Stomach (tissue), 19 donors: ENCODE measurements at places on chromosomes 7 and 10. TPM values are rescaled to one million over a fixed set of nuclear protein-coding genes. Genes with fewer than 3 reads are reported as not detected.

- no peaks in the 10 kb centered on the region for H3K27me3 ChIP-seq
- H3K4me3 ChIP-seq = no peak overlapping the region
- no peak for DNase-seq
- H3K36me3 ChIP-seq = no peaks in the 10 kb centered on the region
- H3K27ac ChIP-seq = no peak overlapping the region
Measured at GRCh38 chr10:20142311-20142710, 326.1 kb downstream of the PLXDC2 start.

- H3K36me3 ChIP-seq = peaks cover 4% of the 10 kb centered on the region
- H3K4me3 ChIP-seq = no peak overlapping the region
- no peaks in the 10 kb centered on the region for H3K4me1 ChIP-seq
- no peaks in the 10 kb centered on the region for H3K27me3 ChIP-seq
- H3K27ac ChIP-seq = no peak overlapping the region
Measured at GRCh38 chr7:101984133-101984879, 166.9 kb downstream of the CUX1 start.

- H3K27ac ChIP-seq = no peak overlapping the region
- DNase-seq = no peak
- no peak overlapping the region for H3K4me3 ChIP-seq
- no peaks in the 10 kb centered on the region for H3K36me3 ChIP-seq
- H3K4me1 ChIP-seq = no peaks in the 10 kb centered on the region
- H3K27me3 ChIP-seq = no peaks in the 10 kb centered on the region
Measured at GRCh38 chr7:37943905-37944736, 23.7 kb downstream of the EPDR1 start.

DNA sequence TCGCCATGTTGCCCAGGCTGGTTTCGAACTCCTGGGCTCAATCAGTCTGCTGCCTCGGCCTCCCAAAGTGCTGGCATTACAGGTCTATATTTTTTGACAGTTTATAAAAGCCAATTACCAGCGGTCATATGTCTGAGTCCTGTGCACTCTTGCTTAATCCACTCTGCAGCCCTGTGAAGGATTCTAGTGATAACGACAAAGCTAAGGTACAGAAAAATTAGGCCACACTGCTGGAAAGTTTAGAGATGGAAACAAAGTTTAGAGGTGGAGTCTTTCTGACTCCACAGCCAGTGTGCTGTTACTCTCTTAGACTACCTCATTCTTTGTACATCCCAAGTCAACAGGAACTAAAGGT lies 707 bp downstream of the PTER start:
- no peaks in the 10 kb centered on the region for H3K27me3 ChIP-seq
- no peaks in the 10 kb centered on the region for H3K36me3 ChIP-seq

Gene NME8
- not detected for polyA plus RNA-seq

DNA sequence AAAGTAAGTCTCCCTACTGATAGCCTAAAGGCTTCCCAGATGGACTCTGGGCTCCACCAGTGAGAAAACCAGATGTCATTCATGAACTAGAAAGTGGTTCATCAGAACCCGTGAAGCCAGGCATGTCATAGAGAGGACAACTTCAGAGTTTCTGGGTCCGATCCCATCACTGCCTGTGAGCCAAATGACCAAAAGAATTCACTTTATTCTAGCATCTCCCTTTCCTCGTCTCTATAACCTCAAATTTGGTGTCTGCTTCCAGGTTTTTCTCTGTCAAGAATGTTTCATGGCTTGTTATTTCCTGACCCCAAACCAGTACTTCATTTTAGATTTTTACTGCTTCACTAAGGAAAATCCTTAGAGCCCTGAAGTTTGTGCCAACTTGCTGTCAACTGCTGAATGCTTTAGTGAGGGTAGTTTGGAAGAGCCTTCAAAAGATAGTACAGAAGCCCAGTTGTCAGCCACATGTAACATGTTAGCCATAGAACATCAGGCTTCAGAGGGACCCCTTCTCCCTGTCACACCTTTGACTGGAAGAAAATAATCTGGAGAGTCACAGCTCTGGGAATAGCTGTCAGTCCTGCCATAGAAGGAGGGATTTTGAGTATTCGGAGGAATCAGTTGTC lies 34.0 kb downstream of the ITGB8 start:
- H3K36me3 ChIP-seq = peaks cover 18% of the 10 kb centered on the region
- H3K4me1 ChIP-seq = peaks cover 10% of the 10 kb centered on the region
- no peak for DNase-seq
- H3K27ac ChIP-seq = no peak overlapping the region

Gene OR2A12
- polyA plus RNA-seq = not detected

Gene GPR15LG
- 82.4 TPM for polyA plus RNA-seq

- no peak overlapping the region for H3K4me3 ChIP-seq
- no peak for DNase-seq
- no peaks in the 10 kb centered on the region for H3K36me3 ChIP-seq
- H3K27me3 ChIP-seq = no peaks in the 10 kb centered on the region
- no peak overlapping the region for H3K27ac ChIP-seq
- H3K4me1 ChIP-seq = no peaks in the 10 kb centered on the region
Measured at GRCh38 chr10:48445932-48446331, 139.5 kb downstream of the MAPK8 start.

DNA sequence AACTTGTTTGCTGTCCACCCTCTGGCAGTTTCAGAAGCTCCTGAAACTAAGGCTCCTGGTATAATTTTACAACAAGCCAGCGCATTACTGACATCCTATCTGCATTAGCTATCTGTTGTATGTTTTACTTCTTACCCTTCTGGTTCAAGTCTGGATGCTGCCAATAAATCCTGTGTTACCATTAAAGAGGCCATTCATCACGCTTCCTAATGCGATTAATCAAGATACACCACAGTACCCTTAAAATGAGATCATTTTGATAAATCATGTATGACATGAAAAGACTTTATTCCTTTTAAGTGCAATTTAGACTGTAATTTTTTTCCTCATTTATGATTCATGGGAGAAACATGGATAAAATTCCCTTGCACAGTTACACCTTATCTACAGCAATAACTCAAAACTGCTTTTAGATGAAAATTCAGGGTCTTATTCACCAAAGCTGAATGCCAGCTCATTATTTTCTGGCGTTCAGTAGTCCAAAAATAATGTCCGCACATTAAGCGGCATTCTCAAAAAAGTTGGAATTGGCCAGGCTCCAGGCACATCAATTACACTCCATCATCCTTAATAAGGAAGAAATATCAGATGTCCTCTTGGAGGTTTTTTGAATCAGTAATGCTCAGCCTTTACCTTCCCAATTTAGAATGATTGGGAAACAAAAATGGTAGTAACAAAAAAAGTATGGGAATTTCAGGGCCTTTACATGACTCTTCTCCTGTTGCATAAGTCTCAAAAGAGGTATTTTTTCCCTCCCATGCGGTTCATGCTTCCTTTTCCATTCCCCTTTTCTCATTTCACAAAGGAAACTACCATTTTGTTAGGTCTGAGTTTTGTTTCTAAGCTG lies 878.5 kb downstream of the LRMDA start:
- DNase-seq = no peak
- no peak overlapping the region for H3K27ac ChIP-seq
- no peaks in the 10 kb centered on the region for H3K27me3 ChIP-seq

- no peaks in the 10 kb centered on the region for H3K27me3 ChIP-seq
- peaks cover 10% of the 10 kb centered on the region for H3K36me3 ChIP-seq
- H3K4me1 ChIP-seq = no peaks in the 10 kb centered on the region
- no peak for DNase-seq
Measured at GRCh38 chr10:411603-412002, 276.3 kb downstream of the ZMYND11 start.

DNA sequence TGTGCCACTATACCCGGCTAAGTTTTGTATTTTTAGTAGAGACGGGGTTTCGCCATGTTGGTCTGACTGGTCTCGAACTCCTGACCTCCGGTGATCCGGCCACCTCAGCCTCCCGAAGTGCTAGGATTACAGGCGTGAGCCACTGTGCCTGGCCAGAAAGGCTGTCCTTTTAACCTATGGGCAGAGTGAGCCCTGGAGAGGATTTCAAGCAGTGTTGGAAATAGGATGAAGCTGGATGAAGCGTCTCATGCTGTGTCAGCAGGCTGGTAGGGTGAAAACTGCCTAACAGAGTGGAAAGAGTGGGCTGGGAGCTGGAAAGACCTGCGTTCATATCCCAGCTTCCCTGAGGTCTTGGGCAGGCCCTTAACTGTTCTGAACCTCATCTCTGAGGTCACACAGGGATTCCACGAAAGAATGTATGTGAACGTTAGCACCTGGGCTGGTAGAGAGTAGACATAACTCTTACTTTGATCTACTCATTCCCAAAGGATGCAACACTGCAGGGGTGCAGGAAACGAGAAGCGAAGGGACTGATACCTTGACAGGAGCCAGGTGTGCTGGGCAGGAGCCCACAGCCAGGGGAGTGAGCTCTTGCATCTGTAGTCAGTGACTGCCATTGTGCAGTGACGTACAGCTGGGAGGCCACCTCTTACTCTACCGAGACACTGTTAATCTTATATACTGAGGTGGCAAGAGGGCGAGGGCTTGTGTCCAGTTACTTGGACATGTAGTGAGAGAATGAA lies 34.1 kb downstream of the WBP1L start:
- H3K4me3 ChIP-seq = no peak overlapping the region
- no peaks in the 10 kb centered on the region for H3K27me3 ChIP-seq
- H3K4me1 ChIP-seq = peaks cover 100% of the 10 kb centered on the region
- no peak for DNase-seq

- no peak overlapping the region for H3K27ac ChIP-seq
- no peaks in the 10 kb centered on the region for H3K4me1 ChIP-seq
- no peak for DNase-seq
- no peak overlapping the region for H3K4me3 ChIP-seq
Measured at GRCh38 chr7:144027070-144027469, 21.7 kb upstream of the OR2A5 start.

GRCh38 chr10:4488904-4489303 lies 337.1 kb upstream of the AKR1E2 start:
- H3K27me3 ChIP-seq = no peaks in the 10 kb centered on the region
- no peak overlapping the region for H3K27ac ChIP-seq
- no peak overlapping the region for H3K4me3 ChIP-seq
- H3K36me3 ChIP-seq = no peaks in the 10 kb centered on the region

- no peaks in the 10 kb centered on the region for H3K27me3 ChIP-seq
- no peak overlapping the region for H3K27ac ChIP-seq
- no peak for DNase-seq
- no peak overlapping the region for H3K4me3 ChIP-seq
- no peaks in the 10 kb centered on the region for H3K4me1 ChIP-seq
Measured at GRCh38 chr7:36547416-36547815, 157.8 kb downstream of the ANLN start.

Gene TMEM273
- 6.5 TPM for polyA plus RNA-seq

Gene OPALIN
- polyA plus RNA-seq = not detected

DNA sequence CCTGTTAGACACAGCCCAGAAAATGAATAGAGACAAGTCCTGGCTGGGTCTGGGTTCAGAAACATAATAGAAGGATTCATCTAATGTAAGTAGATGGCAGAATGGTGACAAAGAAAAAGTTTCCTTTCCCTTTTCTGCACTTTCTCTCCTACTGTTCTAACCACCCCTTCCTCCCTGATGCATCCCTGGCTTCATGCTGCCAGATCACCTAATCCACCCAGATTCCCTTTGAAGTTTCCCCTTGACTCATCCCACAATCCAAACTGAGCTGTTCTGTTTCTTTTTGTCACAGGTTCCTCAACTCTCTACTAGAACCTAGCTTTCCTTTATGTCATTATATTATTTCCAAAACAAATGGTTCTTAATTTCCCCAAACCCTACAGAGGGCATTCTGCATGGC lies 1.1 kb upstream of the MACC1 start:
- H3K4me3 ChIP-seq = no peak overlapping the region
- DNase-seq = no peak
- H3K27me3 ChIP-seq = no peaks in the 10 kb centered on the region

- H3K4me1 ChIP-seq = peaks cover 24% of the 10 kb centered on the region
- no peak for DNase-seq
Measured at GRCh38 chr10:5557040-5557721, 32.4 kb downstream of the CALML3 start.

Gene GPR37
- polyA plus RNA-seq = 0.31 TPM

Gene ATOH7
- not detected for polyA plus RNA-seq
